ENCODE measurements at places on chromosomes 5 and 9. TPM values are rescaled to one million over a fixed set of nuclear protein-coding genes. Genes with fewer than 3 reads are reported as not detected.
A peak's percentile ranks its signal among the peaks of the same experiment; 100 is the strongest.

SPARC gene
- 0.54 TPM for total RNA-seq

CEL gene
- 0.19 TPM for total RNA-seq

GRCh38 chr9:3508521-3509291, 17.1 kb downstream of the RFX3 start:
- peak; percentile 76 for DNase-seq

DNA sequence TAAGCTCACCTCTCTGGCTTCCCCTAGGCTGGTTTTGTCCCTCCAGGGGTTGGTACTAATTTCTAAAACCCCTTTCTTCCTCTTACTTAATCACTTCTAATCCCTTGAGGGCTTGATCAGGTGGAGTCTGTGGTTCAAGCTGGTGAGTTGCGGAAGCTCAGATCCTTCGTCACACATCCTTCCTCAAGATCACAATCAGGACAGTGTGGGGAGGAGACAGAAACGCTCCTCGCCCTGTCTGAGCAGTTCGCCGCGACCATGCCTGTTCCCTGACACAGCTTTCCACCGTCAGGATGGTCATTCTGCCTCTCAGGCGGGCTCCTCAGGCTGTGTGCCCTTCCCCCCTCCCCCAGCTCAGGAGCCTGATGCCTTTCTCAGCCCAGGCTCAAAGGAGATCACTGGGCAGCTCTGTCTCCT, 24.3 kb downstream of the CPLX2 start:
- DNase-seq = peak; percentile 92

PCDHGB2 gene
- 9.8 TPM for total RNA-seq

Measured in Karpas-422 (cell line).